ENCODE measurements at places on chromosomes 4 and X. TPM values are rescaled to one million over a fixed set of nuclear protein-coding genes. Genes with fewer than 3 reads are reported as not detected.

The RADX gene
- 10.1 TPM for total RNA-seq

DNA sequence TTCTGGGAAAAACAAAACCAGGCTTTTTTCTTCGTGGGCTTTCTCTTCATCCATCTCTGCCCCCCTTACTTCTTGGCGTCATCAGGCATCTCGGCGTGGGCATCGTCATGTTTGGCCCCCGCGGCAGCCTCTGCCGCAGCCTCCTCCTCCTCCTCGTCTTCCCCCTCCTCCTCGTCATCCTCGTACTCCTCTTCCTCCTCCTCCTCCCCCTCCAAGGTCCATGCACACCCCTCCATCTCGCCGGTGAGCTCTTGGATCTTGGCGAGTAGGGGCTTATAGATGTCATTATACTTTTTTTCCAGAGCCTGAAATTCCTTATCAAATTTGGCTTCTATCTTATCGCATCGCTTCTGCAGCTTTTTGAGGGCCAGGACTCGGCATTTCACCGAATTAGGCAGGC lies 488 bp downstream of the NAP1L5 start:
- peak; percentile 5 for DNase-seq

DNA sequence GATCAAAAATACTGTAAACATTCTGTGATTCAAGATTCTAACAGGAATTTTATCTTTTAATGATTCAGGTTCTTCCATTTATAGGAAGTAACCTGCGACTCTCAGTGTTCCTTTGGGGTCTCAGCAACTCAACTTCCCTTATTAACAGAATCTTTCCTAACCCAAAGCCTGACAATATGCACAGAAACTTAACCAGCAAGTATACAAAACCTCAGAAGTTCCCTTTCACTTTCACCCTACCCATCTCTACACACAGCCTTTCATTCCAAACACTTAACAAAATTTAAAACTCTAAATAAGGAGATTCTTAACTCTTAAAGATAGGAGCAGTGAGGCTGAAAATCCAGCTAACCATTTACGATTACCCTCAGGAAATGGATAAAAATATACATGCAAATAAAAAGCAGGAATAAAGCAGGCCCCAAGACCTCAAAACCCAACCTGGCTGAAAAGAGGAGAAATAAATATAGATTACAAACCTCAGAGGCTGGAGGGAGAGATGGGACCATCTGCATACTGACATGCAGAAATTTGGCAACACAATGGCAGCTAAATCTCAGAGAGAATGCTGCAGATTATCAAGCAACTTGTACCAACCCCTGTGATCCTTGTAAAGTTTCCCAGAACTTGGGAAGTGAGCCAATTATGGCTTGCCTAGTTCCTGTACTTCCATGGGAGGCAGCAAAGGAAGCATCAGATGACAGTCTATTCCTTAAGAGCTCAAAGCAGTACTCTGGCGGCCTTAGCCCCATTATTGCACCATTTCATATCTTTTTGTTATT lies 101.0 kb downstream of the ATP11C start:
- no peak for DNase-seq

- no peak for DNase-seq
Observed at GRCh38 chr4:161121451-161121850, 1042.3 kb downstream of the FSTL5 start.

DNA sequence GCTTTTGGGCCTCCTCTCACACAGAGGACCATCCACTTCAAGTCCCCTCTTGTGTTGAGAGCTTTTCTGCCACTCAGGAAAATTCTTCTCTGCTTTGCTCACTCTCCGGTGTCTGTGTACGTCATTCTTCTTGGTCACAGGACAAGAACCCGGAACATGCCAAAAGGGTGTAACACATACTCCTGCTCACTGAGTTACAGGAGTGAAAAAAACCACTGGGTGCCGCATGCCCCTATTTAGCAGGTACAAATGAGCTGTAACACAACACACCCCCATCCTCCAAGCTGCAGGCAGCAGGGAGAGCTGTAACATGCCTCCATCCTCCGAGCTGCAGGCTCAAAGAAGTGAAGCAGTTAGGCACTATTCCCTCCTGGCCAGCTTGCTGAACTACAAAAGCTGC lies 13.0 kb upstream of the CXCL2 start:
- no peak for DNase-seq

DNA sequence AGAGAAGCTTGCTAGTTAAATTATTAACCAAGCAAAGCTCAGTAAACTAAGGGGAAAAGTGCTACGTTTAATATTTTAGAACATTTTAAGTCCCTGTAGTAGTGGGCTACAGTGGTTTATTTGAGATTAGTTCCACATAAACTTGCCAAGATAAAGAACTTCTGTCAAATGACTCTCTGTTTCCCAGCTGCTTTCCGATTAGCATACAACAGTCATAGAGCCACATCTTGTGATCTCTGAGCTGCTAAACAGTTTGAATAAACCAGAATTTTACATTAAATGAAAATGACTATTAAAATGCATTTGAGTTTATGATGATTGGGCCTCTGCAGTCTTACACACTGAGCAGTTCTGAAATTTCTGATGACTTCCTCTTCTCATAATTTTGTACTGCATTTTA lies 568.5 kb downstream of the IQCM start:
- no peak for DNase-seq

GRCh38 chr4:57116245-57116644 lies 6.1 kb upstream of the IGFBP7 start:
- no peak for DNase-seq

All from activated naive CD8-positive, alpha-beta T cell treated with anti-CD3 and anti-CD28 coated beads for 36 hours (primary cell).